ENCODE measurements at places on chromosomes 3 and 15.

GRCh38 chr3:113051302-113051711 is 60.5 kb downstream of the GTPBP8 start:
- no peak overlapping the region for H3K4me3 ChIP-seq
- no peak overlapping the region for H3K27ac ChIP-seq
- no peaks in the 10 kb centered on the region for H3K27me3 ChIP-seq
- H3K36me3 ChIP-seq = no peaks in the 10 kb centered on the region

GRCh38 chr3:122858373-122858772 is 63.5 kb downstream of the SLC49A4 start:
- peaks cover 22% of the 10 kb centered on the region for H3K36me3 ChIP-seq
- no peak for DNase-seq
- no peaks in the 10 kb centered on the region for H3K27me3 ChIP-seq
- H3K4me3 ChIP-seq = no peak overlapping the region
- H3K27ac ChIP-seq = no peak overlapping the region

GRCh38 chr3:170270282-170270881 is 48.2 kb downstream of the PRKCI start:
- H3K4me3 ChIP-seq = no peak overlapping the region
- no peaks in the 10 kb centered on the region for H3K4me1 ChIP-seq
- DNase-seq = no peak
- no peak overlapping the region for H3K27ac ChIP-seq

DNA sequence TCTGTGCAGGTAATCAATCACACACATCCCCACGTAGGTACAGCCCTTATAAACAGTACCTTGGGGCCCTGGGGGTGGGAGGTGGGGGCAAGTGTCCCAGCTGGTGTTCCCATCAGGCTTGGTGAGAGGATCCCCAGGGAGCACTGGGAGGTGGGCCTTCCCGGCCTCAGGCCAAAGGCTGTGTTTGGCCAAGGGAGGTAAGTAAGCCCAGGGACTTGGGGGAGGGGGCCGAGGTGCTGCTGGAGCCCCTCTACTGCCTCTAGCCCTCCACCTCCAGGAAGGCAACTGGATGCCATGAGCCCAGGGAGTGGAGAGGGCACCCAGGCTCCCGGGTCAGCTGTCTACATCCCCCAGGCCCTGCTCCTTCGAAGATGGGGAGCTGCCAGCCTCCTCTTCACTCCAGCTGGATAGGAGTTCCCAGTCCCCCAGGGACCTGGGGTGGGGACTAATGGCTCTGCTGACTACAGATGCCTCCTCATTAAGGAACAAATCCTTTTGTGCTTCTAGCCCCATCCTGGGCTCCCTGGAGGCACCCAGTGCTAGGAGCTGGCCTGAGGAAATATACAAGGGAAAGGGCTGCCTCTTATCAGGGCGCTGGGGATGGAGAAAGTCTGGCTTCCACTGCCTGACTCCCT is 33.1 kb downstream of the RNU5B-1 start:
- H3K36me3 ChIP-seq = no peaks in the 10 kb centered on the region
- DNase-seq = no peak
- no peak overlapping the region for H3K27ac ChIP-seq
- no peak overlapping the region for H3K4me3 ChIP-seq
- H3K27me3 ChIP-seq = no peaks in the 10 kb centered on the region

GRCh38 chr3:30141927-30142326 is 464.5 kb upstream of the TGFBR2 start:
- no peaks in the 10 kb centered on the region for H3K36me3 ChIP-seq
- DNase-seq = no peak
- no peak overlapping the region for H3K4me3 ChIP-seq
- no peaks in the 10 kb centered on the region for H3K27me3 ChIP-seq
- no peaks in the 10 kb centered on the region for H3K4me1 ChIP-seq

Data from upper lobe of right lung (tissue), 1 donor.